Right ventricle myocardium inferior (tissue), 1 donor: ENCODE measurements at places on chromosomes 13 and 19.

- peak; percentile 49 for DNase-seq
Measured at GRCh38 chr13:108947551-108948030, 318.2 kb downstream of the MYO16 start.

DNA sequence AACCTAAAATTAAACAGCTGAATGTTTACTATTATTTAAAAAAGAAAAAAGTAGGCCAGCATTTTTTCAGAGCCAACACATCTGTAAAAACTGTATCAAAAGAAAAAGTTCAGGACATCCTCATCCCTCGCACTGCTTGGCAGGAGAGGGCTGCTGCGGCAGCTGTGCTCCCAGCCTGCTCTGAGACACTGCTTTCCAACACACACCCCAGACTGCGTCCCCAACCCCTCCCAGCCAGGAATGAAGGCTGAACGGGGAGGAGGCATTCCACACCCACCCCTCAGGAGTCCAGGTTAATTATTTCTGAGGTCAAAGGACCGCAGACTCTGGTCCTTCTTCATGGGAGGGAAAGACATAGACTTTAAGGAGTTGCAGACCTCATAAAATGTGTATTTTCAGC lies 43.1 kb downstream of the COL4A1 start:
- DNase-seq: peak; percentile 81

DNA sequence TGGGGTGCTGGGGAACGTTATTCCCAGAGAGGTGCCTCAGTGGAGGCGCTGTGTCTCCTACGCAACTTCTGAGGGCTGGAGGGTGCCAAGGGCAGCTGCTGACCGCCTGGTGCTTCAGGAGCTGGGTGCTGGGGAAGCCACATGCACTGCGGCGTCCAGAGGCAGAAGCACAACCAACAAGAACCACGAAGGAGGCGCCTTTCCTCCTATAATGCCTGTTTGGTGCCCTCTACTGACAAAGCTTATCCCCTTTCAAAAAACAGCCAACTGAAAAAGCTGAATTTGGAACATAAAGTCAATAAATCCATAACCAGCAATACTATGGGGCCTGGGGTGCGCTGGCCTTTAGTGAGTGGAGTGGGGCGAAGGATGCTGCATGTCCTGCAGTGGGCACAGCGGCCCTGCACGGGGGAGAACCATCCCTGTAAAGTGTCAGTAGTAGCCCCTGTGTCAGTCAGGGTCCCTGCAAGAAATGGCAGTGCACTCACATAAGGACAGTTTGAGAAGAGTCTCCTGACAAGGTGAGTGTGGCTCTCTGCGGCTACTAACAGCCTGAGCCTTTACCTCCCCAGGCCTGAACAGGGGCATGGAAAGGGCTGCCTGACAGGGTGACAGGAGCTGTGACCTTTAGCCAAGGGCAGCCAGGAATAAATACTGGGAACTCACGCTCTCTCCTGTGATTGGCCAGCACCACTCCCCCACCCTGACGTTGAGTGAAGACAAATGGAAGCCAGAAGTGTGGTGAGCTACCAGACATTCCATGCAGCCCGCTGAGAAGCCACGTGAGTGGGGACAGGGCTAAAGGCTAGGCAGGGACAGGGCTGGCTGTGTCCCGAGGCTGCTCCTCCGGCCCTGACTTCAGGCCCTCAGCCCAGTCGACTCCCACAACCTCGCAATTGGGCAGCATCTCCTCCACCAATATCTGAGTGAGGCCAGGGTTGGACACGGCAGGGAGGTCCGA lies 4.5 kb upstream of the B3GNT8 start:
- DNase-seq: peak; percentile 76

GRCh38 chr19:29653398-29653797 lies 11.9 kb upstream of the PLEKHF1 start:
- no peak for DNase-seq

- no peak for DNase-seq
Measured at GRCh38 chr13:100125946-100126345, 37.1 kb downstream of the PCCA start.

DNA sequence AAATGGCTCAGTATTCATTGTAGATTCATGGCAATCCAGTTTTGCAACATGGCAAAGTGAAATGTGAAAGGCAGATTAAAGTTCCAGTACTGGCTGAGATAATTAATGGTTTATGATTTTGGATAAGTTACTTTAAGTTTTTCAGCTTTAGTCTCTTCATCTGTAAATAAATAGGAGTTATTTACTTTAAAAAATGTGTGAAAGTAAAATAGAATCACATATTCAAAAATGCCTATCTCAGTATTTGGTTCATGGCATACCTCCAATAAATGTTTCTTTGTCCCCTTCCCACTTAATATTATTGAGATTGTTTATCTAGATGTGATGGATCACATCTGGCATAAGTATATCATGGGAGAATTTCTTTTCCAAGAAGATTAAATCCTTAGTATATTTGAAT lies 426.0 kb downstream of the GPC5 start:
- DNase-seq: no peak

DNA sequence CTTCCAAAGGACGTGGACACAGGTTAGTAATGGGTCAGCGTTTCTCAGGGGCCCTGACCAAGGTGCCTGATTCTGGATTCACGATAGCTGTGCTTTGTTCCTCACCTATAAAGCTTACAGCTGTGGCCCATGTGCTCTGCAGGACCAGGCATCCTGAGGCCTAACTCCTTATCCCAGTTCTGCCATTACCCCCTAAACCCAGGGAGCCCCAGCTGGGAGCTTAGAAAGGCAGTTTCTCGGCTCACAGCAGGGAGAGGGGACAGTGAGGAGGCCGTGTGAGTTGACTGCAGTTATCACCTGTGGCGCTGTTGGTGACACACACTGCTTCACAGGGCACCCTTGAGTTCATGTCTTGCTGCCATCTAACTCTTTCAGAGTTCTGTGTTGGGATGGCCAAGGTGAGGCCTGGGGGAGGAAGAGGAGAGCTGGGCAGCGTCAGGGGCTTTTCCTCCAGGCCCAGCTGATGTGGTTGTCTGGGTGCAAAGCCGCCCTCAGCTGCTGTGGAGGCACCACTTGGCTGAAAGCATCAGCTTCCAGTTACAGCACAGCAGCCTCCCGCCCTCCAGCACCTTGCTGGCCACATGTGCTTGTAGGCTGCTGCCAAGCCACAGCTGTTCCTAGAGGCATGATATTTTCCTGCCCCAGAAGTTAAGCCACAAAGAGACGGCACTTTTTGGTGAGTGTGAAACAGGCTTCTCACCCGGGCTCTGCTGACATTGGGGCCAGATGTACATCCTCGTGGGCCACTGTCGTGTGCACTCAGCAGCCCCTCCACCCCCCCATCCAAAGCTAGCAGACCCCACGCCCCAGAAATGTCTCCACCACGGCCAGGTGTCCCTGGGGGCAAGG lies 99.6 kb upstream of the MCF2L start:
- peak; percentile 69 for DNase-seq

DNA sequence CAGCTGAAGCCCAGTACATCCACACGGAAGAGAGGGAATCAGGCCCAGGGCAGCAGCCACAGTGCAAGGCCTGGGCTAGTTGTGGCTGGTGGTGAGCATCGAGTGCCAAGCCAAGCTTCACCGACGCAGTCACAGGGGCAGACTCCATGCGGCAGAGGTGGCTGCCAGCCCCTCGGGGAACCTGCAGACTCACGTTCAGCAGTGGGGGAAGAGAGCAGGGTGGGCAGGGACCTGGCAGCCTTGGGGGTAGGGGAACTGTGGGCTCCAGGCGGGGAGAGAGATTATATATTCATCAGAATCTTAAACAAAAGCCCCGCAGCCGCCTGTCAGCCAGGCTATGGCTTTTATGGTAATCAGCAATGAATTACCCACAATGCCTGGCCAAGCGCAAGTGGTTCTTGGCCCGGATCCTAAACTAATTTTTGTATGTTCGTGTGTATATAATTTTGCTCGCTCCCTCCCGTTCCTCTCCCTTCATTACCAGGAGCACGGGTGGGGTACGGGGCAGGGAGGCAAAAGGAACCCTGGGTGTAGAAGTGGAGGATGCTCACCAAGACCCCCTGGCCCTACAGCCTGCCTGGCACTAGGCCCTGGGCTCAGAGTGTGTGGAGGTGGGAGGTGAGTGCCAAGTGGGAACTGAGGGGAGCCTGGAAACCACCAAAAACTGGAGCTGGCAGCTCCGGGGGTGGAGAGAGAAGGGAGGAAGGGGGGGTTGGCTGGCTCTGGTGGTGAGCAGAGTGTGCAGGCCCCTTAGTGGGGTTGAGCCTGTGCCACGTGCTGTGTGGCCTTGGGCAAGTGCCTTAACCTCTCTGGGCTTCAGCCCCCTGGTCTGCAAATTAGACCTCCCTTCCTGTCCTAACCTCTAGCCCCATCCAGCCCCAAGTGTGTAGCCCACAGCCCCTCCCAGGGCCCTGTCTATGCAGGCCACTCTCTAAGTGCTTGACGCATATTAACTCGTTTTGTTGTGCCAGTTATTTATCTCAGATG lies 31.9 kb downstream of the PTPRS start:
- no peak for DNase-seq

GRCh38 chr19:280541-281009 lies 10.6 kb downstream of the PLPP2 start:
- DNase-seq: no peak

- DNase-seq: peak; percentile 89
Measured at GRCh38 chr19:4077800-4078684, 11.3 kb upstream of the ZBTB7A start.

GRCh38 chr13:98839856-98840769 lies 87.6 kb upstream of the SLC15A1 start:
- peak; percentile 80 for DNase-seq

- DNase-seq: no peak
Measured at GRCh38 chr19:51559240-51559639, 11.8 kb upstream of the ZNF175 start.

DNA sequence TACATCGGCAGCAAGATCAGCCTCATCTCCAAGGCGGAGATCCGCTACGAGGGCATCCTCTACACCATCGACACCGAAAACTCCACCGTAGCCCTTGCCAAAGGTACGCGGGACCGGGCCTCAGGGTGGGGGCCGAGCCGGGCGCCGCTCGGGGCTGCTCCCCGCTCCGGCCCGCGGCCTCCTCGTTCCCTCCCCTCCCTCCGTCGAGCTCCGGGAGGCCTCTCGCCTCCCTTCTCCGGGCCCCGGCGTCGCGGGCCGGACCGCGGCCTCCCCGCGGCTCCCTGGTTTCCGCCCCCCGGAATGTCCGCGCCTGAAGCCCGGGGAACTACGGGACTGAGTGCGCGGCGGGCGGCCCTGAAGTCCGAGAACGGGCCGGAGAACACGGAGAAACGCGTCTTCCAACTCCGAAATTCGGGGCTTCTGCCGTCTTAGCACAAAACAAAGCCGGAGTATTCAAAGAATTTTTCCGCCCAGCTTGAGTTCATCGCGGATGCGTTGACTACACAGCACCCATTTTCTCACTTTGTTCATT lies 423 bp downstream of the LSM14A start:
- no peak for DNase-seq

DNA sequence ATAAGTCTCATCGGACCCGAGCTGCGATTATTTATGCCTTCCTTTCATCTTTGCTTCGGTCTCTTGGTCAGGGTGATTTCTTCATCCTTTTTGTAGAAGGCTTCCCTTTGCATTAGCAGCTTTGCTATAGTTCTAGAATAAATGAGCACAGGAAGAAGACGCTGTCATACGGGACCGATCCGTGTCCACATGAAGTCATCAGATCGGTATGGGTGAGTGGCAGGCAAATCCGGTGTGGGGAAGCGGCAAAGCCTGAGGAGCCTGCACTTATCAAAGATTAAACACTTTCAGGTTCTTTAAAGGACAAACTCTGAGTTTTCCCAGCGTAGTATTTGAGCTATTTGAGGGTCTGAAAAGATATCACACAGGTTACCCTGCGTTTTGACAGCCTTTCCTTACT lies 119.3 kb downstream of the IRS2 start:
- DNase-seq: no peak

DNA sequence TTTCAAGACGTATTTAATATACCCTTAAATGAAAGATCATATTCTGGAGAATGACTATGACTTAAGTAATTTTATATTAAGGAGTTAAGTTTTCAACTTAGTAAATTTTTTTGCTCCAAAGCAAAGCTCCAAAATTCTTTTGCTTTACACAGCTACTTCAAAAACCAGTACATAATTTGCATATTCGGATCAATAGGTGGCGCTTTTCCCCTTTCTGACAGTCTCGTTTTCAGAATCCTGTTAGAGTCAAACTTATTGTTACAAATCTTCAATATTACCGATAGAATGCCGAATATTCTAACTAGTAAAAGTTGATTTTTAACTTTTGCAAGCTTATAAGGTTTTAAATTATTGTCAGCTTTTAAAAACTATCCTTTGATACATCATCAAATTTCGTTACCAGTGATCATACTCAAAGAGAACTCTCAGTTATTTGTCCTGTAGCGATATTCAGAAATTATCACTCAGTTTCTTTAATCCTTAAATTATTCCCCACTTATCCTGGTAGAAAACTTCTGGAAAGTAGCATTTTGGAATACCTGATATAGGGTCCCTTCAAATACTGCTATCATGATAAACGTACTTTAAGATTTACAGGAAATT lies 852.7 kb upstream of the KLHL1 start:
- no peak for DNase-seq

- DNase-seq: no peak
Measured at GRCh38 chr19:3563709-3564524, 6.5 kb upstream of the MFSD12 start.

GRCh38 chr19:5545051-5545450 lies 22.7 kb downstream of the TINCR start:
- DNase-seq: no peak

GRCh38 chr13:71871176-71871754 lies 4.3 kb upstream of the DACH1 start:
- no peak for DNase-seq

- no peak for DNase-seq
Measured at GRCh38 chr19:51641648-51642047, 5.0 kb downstream of the SIGLEC14 start.

DNA sequence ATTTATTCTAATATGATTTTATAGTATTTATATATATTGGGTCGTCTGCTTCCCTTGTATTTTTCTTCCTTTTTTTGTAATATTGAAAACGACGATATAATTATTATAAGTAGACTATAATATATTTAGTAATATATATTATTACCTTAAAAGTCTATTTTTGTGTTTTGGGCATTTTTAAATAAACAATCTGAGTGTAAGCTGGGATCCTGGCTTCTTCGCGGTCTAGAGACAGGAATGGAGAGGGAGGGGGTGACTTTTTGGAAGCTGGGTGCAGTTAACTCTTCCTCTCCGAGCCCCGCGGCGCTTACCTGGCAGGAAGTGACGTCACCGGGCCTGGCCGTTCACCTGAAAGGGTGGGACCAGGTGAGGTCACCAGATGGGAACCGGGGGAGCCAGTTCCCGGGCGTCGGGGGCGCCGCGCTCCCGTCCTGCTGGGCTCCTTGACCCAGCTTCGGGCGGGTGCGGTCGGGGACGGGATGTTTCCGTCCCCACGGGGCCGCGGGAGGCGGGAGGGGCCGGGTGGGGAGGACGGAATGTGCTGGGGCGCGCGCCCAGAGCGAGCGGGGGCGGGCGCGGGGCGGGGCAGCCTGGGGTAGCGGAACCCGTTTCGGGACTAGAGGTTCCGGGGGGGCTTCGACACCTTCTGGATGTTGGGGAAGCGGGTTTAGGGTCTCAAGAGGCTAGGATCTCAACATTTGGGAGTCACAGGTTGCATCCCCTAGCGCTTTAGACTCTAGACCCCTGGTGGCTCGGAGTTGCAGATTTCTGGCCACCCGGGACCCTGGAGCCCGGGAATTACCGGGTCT lies 2.8 kb downstream of the ZFP36 start:
- DNase-seq: peak; percentile 96
